ENCODE measurements at places on chromosomes 7 and 10.
A peak's percentile ranks its signal among the peaks of the same experiment; 100 is the strongest.

DNA sequence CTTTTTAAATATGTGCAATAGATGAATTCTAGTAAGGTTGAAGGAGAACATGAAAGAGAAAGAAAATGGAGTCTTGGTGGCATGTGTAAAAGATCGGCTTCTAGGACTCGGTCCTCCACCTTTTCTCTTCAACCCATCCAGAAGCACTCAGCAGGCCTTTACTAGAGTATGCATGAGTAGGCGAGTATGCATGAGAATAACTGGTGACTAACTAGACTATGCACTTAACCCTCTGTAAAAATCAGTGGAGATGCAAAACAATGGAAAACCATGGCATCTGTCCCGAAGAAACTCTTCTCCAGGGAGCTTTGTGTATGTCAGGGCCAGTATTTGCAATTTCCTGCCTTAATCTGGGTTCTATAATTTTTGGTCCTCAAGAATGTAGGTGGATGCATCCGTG lies 40.0 kb upstream of the GRB10 start:
- DNase-seq, result no peak

- DNase-seq, result peak; percentile 18
Measured at GRCh38 chr7:38232502-38233366, 40.7 kb downstream of the TARP start.

DNA sequence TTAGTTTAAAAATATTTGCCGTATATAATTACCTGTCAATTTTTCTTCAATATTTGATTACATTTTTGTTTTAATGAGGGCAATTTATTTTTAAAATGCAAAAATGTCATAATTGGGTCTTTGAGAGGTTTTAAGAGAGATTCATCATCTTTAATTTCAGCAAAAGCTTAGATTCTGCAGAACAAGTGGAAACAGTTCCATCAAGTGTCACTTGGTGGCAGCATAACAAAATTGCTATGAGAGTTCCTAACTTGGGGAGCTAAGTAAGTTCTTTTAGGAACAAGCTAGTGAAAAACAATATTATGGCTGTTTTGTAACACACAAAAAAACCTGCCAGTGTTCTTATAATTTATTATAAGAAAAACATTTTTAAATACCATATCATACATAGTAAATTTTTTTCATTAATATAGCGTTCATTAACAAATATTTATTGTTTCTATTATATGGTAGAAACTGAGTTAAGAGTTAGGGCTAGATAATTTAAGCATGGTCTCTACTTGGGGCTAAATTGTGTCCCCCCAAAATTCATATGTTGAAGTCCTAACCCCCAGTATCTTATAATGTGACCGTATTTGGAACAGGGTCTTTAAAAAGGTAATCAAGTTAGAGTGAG lies 155.2 kb downstream of the MAGI2 start:
- DNase-seq, result no peak

- no peak for DNase-seq
Measured at GRCh38 chr10:108850138-108850854, 1073.0 kb downstream of the XPNPEP1 start.

- DNase-seq, result no peak
Measured at GRCh38 chr10:99908512-99908911, 101.2 kb downstream of the DNMBP start.

DNA sequence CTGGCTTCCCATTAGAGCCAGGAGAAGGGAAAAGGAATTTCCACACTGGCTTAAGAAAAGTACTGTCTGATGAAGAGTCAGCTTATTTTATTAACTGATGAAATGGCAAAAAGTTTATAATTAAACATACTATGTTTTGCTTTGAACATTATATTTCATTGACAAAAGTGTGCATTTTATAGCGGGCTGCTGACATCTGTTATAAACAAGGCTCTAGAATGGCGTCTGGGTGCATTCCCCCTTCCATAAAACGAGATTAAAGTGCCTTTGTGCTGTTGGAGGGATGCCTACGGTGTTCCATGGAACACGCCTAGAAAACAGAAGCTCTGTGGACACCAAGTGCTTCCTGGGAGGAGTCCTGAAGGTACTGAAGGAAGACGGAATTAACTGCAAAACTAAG lies 220.2 kb downstream of the SNX10 start:
- DNase-seq, result no peak

GRCh38 chr7:99420986-99421385 lies 12.2 kb downstream of the BUD31 start:
- DNase-seq, result no peak

DNA sequence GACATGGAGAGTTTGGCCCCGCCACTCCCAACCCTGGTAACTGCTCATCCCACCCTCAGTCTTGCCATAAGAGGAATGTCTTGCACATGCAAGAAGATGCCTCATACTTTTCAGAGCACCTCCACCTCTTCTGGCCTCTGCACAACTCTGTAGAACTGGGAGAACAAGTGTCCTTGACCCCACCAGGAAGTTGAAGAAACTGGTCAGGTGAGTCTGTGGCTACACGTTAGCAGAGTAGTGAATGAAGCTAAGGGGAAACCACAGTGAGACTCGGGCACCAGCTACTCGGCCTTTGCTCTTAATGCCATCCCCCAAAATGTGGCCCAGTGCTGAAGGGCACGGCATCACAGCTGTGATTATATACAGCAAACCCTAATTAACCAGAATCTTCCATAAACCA lies 110.1 kb downstream of the ARID5B start:
- no peak for DNase-seq

- DNase-seq, result no peak
Measured at GRCh38 chr7:135076882-135077281, 71.0 kb upstream of the TMEM140 start.

DNA sequence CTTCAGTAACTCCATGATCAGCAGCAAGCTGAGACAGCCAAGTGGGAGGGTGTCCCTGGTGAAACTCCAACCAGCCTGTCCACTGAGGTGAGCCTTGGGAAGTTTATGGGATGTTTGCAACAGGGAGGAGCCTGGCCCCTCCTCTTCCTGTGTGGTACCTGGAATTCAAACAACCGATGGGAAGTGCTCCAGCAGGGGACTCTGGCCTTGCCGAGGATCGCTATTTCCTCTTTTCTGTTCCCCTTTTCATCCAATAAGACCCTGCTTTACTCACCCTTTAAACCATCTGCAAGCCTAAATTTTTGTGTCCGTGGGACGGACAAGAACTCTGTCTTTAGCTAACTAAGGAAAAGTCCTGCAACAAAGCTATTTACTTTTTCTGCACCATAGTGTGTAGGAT lies 491.1 kb upstream of the ZMIZ1 start:
- DNase-seq, result no peak

DNA sequence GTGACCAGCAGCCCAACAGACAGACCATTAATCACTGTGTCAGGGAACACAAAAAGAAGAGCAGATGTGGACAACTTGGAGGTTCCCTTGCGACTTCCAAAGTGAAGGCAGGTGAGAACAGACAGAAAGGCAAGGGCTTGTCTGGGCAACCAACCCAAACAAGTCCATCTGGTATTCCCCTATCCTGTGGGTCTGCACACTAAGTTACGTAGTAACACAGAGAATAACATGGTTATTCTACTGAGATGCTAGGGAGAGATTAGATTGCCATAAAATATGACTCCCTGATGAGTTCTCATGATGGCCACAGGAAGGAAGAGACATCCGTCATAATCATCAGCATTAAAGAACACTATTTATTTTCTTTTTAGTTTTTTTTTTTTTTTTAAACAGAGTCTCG lies 252.2 kb downstream of the CALN1 start:
- no peak for DNase-seq

- DNase-seq, result no peak
Measured at GRCh38 chr7:29457141-29457561, 106.5 kb upstream of the PRR15 start.

DNA sequence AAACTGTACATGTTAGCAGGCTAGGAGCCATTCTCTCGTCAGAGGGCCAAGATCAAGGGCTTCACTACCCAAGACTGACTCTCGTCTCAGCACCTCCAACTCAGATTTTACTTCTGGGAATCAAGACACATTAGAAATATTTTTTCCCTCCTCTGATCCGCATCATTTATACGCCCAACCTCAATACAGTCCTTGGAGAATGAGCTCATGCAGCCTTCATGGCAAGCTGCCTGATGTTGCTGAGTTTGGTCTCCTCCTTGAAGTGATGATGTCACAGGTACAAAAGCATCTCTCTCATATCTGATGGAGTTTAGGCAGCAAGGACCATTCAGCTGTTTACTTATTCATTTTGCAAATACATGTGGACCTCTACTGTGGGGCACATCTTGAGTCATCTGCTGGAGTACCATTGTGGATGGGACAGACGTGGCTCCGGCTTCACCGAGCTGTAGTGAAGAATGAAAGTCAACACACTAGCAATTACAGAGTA lies 114.0 kb downstream of the BMPER start:
- no peak for DNase-seq

GRCh38 chr7:139675127-139676125 lies 102.4 kb downstream of the HIPK2 start:
- no peak for DNase-seq

DNA sequence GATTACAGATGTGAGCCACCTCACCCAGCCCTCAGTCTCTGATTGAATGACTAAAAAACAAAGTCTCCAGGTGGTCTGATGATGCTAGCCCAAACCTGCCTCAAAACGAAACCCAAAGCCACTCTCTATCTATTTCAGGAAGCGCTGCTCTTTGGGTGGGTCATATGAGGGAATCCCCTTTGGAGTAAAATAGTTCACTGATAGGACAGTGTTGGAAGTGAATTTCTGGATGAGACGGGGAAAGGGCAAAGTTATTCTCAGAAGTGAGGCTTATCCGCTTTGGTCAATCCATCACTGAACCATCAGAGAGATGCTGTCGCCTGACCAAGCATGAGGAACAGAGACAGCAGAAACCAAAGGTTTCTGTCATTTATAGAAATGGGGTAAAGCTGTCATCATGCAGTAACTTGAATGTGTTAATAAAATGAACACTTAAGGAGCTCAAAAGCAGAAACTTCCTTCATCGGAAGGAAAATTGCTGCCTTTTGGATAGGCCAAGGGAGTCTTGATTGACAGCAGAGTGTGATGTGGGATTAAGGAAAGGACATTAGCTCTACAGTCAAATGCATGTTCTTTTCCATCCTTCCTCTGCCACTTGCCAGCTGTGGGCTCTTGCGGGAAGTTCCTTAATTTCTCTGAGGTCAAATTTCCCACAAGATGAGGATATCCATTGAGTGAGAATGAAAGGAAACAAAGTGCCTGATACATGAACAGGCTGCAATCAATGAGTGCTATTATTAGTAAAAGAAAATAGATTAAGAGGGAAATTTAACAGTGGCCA lies 64.9 kb upstream of the C1QL3 start:
- no peak for DNase-seq

DNA sequence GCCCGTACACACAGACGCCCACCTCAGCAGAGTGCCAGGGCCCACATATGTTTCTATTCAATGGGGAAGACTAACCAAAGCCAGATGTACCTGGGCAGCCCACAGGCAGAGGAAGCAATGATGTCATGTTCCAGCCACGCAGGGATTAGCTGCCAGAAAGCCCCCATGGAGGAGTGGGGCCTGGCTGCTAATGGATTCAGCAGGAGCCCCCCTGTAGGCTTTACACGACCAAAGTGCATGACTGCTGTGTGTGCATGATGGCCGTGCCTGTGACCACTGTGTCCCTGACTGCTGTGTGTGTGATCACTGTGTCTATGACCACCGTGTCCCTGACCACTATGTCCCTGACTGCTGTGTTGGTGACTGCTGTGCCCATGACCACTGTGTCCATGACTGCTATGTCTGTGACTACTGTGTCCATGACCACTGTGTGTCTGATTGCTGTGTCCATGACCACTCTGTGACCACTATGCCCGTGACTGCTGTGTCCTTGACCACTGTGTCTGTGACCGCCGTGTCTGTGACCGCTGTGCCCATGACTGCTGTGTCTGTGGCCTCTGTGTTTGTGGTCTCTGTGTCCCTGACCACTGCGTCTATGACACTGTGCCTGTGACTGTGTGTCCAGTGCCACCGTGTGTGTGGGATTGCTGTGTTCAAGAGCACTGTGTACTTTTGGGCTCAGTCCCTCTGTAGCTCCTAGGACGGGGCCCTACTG lies 409.3 kb downstream of the RPS24 start:
- DNase-seq, result no peak

DNA sequence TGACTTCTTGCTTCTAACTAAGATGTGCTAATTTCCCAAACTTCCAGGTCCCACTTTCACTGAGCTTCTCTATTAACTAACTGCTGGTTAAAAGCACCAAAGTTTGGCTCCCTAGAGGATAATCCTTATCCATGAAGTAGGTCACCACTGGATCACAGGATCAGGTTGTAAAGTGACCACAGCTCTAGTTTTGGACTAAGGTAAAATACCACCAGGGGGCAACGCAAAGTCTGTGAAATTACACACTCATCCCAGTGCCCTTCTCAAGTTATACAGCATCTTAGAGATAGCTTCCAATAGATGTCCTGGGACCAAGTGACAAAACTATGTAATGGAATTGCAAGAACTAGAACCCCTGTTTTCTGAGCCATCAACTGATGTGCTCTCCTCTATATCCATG lies 116.4 kb upstream of the ASAH2 start:
- DNase-seq, result no peak

GRCh38 chr7:121058975-121059374 lies 70.5 kb downstream of the CPED1 start:
- no peak for DNase-seq

- no peak for DNase-seq
Measured at GRCh38 chr7:11416641-11417458, 415.1 kb downstream of the THSD7A start.

DNA sequence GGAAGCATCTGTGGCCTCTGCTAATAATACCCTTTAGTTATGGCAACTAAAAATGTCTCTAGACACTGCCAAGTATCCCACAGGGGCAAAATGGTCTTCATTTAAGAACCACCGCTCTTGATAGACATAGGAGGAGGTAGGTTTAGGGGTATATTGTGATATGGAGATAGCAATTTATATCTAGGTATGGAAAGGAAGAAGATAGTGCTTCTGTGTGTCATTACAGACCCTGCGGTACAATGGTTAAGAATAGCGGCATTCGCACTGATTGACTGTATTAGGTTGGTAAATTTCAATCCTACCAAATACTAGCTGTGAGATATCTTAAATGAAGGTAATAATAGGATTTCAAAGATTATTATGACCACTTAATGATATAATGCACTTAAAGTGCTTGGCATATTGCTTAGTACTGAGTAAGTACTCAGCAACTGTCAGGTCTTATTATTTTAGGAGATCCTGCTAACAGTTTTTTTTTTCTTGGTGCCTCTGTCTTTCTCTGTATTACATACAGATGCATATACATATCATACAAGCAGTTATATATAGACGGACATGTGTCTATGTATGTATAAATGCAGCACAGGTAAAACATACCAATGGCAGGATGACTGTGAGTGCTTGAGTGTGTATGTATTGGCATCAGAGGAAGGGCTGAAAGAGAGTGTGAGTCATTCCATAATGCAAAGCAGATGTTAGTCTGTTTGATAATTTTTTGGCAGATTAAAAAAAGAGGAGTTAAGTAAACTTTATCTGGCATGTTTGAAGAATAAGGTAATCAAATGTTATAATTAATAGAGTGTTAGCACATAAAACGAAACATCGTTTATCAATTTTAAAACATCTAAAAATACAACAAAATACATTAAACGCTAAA lies 50.0 kb upstream of the ITGB8 start:
- no peak for DNase-seq

GRCh38 chr10:116913695-116914094 lies 64.4 kb downstream of the ENO4 start:
- no peak for DNase-seq

Data from T follicular helper cell (primary cell).